ENCODE measurements at places on chromosomes 6 and 20.

- DNase-seq: no peak
Measured at GRCh38 chr6:156782691-156783320, 5.6 kb downstream of the ARID1B start.

GRCh38 chr6:23647045-23647444 lies 479.0 kb upstream of the NRSN1 start:
- DNase-seq: no peak

GRCh38 chr6:91523511-91523910 lies 936.6 kb upstream of the MAP3K7 start:
- DNase-seq: no peak

DNA sequence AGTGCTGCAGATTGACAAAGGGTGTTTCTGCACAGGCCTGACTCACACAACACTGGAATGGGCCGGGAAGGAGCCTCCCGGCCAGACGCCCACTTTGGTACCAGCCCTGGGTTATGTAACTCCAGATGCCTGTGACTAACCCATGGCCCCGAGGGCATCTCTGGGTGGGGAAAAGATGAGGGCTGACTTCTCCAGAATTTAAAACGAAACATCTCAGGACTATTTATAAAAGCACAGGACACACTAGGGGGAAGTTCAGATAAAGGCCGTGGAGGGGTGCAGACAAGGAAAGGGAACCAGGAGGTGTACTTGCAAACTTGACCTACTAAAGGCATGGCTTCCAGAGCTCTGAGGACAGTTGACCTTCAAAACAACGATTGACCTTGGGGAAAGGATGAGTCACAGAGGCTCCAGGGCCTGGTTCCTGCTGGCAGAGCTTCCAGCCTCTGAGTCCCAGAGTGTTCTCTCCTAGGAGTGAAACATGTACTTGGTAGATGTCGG lies 196.9 kb downstream of the NFATC2 start:
- no peak for DNase-seq

- DNase-seq: no peak
Measured at GRCh38 chr6:88882536-88882935, 80.9 kb downstream of the RNGTT start.

DNA sequence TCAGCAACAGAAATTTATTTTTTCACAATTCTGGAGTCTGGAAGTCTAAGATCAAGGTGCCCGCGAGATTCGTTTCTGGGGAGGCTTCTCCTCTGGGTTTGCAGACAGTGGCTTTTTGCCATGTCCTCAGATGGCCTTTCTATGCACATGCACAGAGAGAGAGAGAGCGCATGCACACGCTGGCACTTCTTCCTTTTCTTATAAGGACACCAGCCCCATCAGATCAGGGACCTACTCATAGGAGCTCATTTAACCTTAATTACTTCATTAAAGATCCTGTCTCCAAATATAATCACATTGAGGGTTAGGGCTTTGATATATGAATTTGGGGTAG lies 260.7 kb upstream of the PLCB4 start:
- no peak for DNase-seq

DNA sequence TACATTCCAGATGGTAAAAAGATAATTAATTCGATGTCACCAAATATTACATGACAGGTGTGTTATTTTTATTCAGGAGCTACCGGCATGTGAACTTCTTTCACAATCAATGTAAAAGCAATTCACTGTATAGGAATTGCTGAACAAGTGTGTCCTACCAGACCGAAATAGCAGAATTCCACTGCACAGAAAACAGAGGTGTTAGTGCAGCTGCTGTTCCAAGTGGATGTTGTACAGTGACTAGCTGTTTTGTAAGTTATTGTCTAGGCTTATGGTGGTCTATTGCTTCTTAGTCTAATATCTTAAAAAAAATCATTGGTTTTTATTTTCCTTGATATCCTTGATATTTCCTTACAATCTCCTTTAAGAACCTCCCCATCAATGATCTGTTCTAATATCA lies 107.4 kb downstream of the COL19A1 start:
- DNase-seq: no peak

DNA sequence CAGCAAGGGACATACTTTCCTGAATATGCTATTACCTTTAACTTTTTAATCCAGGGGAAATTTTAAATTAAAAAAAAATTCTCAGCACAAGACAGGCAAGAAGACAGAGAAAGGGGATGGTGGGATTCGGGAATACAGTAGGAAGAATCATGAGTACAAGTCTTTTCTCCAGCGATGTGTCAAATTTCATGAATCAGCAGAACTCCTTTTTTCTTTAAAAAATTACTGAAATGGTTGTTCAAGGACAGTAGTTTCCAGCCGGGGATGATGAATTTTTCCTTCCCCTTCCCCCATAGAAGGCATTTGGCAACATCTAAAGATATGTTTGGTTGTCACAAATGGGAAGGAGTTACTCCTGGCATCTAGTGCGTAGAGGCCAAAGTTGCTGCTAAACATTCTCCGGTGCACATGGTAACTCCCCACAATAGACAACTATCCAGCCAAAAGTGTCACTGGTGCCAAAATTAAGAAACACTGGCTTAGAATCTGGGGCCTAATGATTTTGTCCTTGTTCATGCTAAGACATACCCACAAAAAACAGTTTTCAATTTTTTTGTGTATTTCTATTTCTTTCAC lies 450.2 kb downstream of the CBLN4 start:
- no peak for DNase-seq

DNA sequence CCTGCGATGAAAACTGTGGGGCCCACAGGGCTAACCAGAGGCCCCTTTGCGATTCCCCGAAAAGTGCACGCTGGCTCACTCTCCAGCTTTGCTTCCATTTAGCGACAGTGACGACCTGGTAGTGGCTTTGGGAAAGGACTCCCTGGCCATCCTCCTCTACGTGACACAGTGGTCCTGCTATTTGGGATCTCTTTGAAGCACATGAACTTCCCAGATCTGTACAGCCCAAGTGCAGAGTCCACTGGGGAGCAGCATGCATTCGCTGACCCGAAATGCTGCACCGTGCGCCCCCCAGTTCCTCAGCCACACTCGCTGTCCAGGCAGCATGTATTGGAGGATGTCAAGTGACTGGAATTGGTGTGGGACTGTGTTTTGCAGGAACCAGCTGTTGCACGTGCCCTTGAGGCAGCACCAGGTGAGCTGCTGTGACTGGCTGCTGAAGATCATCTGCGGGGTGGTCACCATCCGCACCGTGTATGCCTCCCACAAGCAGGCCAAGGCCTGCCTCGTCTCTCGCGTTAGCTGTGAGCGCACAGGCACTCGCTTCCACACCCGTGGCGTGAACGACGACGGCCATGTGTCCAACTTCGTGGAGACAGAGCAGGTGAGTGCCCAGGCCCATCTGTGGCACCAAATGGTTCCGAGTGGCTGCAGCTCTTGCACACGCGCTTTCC lies 51.6 kb downstream of the SYNJ2 start:
- DNase-seq: no peak

- DNase-seq: no peak
Measured at GRCh38 chr6:138403324-138403800, 661 bp upstream of the HEBP2 start.

All from stimulated activated naive CD4-positive, alpha-beta T cell (primary cell).